ENCODE measurements at places on chromosomes 1 and 21.

DNA sequence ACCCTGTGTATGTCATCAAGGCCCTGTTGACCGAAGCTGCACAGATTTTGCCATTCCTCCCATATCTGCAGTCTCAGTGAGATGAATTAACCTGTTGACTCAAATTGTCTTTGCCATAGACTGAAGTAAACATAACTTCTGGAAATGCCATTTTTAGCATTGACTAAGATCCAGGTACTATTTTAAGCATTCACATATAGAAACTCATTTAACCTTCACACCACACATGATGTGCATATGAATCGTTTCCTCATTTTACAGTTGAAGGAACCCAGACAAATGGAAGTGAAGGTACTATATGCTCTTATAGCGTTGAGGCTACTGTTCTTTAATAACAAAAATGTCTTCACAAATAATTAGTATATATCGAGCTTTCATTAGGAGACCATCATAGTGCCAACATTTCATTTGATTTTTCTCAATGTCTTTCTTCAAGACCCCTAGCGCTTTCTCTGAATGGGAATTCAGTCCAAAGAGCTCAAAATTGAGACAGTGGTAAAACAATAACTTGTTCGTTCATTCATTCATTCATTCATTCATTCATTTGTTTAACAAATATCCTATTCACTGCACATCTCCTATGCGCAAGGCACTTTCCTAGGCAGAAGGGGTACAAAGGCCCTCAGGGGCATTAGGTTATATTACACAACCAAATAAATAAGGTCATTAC is 444.7 kb downstream of the ADGRL2 start:
- peak; percentile 59 for DNase-seq

- peak; percentile 35 for DNase-seq
These were observed 135.3 kb downstream of the GDAP2 start for GRCh38 chr1:117794073-117794472.

- no peak for DNase-seq
These were observed 20.6 kb downstream of the NENF start for GRCh38 chr1:212453156-212453857.

- no peak for DNase-seq
These were observed 99.5 kb downstream of the LACTBL1 start for GRCh38 chr1:22872981-22873664.

DNA sequence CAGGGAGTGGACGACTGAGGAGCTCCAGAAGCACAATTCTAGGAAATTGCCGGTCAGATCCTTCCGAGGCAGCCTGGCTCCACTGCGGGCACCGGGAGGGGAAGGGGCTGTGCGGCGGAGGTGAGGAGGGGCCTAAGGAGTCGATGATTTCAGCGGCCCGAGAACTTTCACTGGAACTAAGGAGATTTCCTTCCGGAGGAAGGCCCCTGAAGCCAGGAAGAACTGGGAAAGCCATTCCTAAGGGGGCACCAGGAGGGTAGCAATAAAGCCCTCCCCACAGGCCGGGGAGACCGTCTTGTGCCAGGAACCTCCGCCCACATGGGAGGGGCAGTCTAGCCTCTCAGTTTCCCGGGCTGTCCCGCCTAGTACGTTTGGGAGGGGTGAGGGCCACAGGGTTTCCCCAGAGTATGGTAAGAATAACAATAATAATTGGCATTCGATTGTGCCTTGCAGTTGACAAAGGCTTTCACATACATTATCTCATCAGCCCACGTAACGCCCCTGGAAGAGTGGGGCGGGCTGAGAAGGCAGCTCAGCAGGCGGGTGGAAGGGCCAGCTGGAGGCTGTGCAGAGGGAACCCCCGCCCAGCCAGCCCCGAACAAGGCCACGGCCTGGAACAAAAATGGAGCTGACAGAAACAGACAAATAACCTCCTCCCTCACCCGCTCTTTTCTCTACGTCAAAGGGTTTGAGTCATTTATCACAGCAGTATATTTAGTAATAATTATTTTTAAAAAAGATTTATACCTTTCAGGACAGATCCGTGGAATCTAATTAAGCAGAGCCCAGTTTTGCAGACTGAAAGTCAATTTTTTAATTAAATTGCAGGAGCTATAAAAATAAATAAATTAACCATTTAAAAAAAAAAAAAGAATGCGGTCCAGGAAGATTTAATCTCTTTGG is 19.8 kb downstream of the NPR1 start:
- no peak for DNase-seq

- DNase-seq: no peak
These were observed 21.9 kb upstream of the GPR157 start for GRCh38 chr1:9150582-9151327.

DNA sequence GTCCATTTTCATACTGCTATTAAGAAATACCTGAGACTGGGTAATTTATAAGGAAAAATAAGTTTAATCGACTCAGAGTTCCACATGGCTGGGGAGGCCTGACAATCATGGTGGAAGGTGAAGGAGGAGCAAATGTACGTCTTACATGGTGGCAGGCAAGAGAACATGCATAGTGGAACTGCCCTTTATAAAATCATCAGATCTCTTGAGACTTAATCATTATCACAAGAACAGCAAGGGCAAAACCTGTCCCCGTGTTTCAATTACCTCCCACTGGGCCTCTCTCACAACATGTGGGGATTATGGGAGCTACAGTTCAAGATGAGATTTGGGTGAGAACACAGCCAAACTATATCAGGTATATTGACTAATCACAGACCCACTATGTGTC is 370.2 kb upstream of the USP24 start:
- no peak for DNase-seq

DNA sequence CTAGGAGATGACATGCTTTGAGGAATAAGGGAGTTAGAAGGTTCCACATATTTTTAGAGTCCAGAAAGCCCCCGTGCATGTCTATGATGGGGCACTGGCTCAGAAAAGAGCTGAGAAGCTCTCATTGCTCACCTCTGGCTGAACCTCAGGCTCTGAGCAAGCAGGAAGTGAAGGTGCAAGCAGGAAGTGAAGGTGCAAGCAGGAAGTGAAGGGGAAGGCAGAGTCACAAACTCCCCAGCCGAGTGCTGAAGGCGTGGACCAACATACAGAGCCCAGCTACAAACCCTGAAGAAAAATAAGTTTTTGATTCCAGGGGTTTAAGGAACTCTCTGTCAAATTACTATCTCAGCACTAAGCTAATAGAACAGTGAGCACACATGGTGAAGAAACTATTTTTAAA is 7.0 kb downstream of the KRTAP10-8 start:
- no peak for DNase-seq
